ENCODE measurements at places on chromosomes 2 and 18. TPM values are rescaled to one million over a fixed set of nuclear protein-coding genes. Genes with fewer than 3 reads are reported as not detected.

DNA sequence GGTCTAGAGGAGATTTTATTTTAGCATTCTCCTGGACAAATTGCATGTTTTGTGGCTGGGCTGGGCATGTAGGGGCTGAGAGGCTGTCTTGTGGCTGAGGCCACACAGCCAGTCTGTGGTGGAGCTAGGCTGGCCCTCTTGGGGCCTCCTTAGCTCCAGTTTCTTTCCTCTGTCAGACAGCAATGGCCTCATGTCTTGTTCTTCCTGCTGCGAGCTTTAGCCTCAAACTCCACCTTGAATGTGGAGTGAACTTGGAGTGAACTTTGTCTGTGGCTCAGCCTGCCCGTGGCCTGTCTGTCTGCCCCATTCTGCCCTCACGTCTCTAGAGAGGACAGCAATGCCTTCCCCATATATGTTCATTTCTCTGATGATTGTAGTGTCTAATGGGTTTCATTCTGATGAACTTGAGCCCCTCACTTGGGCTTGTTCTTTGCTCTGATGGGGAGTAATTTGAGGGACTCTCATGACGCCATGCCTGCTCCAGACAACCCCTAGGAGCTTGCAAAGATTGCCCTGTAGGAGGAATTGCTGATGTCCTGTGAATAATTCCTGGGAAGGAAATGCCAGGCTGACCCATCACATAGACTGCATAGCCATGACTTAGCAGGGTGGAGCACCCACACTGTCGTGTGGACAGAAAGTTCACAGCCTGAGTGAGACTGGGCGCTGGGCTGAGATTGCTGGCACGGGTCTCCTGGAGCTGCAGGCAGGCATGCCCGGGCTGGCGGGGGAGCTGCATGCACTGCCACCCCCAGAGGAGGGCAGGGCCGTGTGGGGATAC, 42.6 kb downstream of the ASAP2 start:
- no peak overlapping the region for H3K27ac ChIP-seq
- no peaks in the 10 kb centered on the region for H3K27me3 ChIP-seq
- peaks cover 17% of the 10 kb centered on the region for H3K4me1 ChIP-seq
- no peak overlapping the region for H3K4me3 ChIP-seq
- no peak for DNase-seq

DNA sequence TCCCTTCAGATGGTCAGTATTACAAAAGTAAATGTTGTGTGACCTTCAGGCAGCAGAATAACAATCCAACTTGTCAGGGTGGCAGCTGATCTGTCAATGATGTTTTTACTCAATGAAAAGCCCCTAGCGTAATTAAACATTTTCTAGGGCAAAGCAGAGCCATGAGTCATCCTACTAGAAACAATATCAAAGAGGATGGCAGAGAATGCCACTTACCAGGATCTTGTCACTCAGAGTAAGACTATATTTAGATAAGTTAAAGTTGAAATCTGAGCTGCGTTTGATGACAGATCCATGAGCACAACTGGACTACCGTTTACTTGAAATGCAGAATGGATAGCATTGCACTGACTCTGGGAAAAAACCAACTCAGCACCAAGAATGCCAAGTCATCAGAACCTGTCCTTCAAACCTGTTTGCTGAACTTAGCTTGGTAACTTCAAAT, 612.6 kb upstream of the ACVR2A start:
- DNase-seq = peak; percentile 62
- H3K27me3 ChIP-seq = no peaks in the 10 kb centered on the region
- H3K36me3 ChIP-seq = no peaks in the 10 kb centered on the region
- H3K4me3 ChIP-seq = no peak overlapping the region
- H3K4me1 ChIP-seq = peaks cover 15% of the 10 kb centered on the region
- peak overlapping the region; percentile 75 for H3K27ac ChIP-seq

The RFX8 gene
- not detected for total RNA-seq

The FN1 gene
- total RNA-seq = 77.4 TPM

DNA sequence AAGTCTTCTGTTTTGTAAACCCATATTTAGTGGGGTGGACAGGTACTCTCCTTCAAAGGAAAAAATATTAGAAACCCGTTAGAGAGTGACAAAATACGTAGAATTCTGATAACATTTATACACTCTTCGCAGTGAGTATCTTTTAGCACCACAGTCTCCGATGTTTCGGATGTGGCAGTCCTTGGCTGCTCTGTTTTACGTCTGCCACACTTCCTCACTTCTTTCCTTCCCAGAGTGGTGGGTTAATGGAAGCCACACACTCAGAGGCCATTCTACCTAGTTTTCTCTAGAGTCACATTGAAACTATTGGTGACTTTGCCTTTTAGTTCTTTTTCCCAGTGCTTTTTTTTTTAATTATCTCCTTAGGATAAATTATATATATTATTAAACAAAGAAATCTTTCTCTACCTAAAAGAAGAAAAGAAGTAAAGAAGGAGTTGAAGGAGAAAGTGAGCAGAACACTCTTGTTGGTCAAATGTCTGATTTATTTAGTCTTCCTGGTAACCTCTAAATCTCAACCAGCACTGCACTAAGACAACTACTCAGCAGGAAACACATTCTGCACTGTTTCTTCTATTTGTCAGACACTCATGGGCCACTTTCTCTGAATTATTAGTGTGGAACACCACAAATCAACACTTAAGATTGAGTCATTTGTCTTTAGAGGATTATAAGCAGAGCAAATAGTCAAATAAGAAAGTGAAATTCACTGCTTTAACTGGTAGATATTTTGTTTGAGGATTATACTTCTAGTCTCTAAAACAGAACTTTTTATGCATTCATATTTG, 451.3 kb upstream of the TMEFF2 start:
- no peak overlapping the region for H3K4me3 ChIP-seq
- H3K4me1 ChIP-seq = no peaks in the 10 kb centered on the region

The SPDYA gene
- total RNA-seq = 0.31 TPM

Data from gastrocnemius medialis (tissue), 4 donors.